DMS79 (cell line): ENCODE measurements at places on chromosomes 2 and 18.

DNA sequence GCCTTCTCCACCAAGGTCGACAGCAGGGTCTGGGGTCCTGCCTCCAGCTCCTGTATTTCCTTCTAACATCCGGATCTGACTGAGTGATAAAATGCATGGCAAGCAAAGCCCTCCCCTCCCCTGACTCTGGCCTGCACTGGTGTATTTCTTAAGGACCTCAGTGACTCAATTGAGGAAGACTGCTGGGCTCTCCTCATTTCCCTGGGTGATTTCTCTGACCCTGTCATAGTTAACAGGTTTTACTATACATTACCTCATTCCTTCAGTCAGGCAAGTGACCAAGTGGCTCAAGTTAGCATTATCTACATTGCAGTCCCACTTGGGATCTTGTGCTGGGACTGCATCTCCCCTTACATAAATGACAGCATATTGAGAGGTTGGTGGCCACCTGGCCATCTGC lies 38.8 kb upstream of the CCBE1 start:
- DNase-seq: no peak

DNA sequence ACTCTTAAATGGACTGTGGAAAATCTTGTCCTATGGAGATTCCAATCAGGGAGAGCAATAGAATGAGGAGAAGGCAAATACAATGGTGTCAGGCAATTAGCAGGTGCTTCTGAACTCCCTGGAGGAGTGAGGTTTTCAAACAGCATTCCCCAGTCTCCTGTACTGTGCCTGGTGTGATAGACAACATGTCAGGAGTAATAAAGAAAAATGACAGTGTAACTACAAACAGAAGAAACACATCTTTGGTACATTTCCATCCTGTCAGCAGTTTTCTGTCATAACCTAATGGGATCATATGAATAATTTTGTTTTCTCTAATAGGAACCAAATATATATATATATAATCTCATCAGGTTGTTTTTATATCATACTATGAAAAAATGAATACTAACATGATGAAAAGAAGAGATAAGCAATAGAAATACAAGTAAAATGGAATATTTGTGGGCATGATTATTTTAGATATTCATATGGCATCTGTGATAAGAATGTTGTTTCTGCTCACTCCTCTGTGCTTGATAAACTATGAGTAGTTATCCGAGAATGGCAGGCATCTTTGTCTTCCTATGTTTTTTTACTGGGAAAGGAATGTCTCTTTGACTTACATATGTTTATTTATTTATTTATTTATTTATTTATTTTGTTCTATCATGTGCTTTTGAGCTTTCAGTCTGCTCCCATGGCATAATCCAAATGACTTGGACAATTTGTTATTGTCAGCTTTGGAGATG lies 441.7 kb downstream of the TXNL1 start:
- DNase-seq: no peak

- no peak for DNase-seq
Measured at GRCh38 chr2:225006730-225007129, 35.5 kb downstream of the DOCK10 start.

DNA sequence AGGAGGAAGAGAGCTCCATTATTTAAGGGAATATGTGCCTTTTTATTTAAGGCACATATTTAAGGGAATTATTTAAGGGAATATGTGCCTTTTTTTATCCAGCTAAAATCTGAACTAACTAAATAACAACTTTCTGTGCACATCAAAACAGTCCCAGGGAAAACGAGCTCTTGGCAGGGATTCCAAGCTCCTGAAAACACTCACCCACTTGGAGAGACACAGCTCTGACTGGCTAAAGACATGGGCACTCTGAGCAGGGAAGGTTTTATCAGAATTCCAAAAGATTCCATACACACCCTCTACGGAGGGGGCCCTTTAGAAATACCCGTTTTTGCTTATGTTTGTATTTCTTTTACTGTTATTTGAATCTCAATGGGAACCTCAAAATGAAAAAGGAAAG lies 181.0 kb downstream of the ZNF516 start:
- no peak for DNase-seq

DNA sequence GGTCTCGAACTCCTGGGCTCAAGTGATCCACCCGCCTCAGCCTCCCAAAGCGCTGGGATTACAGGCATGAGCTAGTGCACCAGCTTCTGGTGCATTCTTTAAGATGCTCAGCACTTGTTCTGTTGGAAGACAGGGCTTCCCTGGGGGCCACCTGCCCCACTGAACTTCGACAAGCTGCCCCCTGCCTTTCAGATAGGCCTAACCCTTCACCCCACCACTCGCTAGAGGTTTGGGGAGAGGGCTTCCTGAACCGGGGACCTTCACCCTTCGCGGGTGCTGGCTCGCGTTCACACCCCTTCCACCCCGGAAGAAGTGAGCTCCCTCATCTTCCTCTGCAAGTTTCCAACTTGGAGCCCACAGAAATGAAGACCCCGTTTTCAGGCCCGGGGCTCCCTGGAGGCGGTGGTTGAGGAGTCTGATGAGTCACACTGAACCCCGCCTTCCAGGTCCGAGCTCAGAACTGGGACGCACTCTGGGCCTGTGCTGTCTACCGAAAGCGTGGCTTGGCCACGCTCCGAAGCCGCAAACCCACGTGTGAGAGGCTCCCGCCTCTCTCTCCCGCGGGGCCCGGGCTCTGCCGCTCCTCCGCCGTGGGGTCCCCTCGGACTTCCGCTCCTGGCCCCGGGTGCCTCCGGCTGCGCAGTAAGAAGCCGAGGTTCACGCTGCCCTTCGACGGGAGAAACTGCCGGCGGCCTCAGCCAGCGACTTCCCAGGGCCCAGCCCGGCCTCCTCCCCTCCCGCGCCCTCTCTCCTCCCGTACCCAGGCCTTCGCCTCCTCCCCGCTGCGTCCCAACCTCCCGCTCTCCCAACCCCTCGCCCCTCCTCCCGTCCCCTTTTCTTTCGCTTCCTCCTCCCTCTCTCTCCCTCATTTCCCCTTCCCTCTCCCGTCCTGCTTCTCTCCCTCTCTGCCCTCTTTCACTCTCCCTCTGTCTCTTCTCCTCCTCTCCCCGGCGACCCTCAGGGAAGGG lies 47.5 kb upstream of the SP3 start:
- DNase-seq: no peak

- no peak for DNase-seq
Measured at GRCh38 chr18:10604182-10604581, 78.4 kb downstream of the NAPG start.

GRCh38 chr2:16176971-16177480 lies 236.7 kb downstream of the MYCN start:
- DNase-seq: no peak

DNA sequence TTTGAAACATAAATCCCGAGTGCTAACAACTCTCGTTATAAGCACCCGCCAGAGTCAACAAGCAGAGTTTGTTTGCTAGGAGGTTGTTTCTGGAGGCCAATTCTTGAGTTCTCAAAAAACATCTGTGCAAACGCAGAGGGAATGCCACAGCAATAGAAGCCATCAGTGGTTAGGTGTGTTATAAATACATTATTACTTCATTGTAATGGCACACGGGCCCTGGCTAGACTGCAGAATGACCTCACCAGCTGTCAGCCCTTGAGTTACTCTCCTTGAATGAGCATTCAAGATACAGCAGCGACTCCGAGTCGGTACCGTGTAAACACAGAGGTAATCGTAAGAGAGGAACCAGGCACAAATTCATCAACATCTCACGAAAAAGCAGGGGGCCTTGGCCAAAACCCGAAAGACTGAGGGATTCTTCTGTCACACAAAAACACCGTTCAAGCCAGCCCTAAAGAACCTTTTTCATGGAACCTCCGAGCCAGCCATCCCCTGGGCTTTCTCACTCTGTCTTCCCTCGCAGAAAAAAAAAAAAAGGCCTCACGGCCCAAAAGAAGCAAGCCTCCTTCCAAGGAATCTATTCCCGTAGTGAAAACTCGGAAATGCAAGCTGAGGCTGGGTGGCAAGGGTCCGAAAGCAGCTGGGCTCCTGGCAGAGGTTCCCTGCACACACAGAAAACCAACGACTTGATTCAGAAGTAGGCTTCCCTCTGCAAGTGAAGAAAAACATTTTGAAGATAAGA lies 133.7 kb upstream of the MEIS1 start:
- DNase-seq: peak; percentile 96

- DNase-seq: no peak
Measured at GRCh38 chr2:8307606-8308180, 374.2 kb upstream of the ID2 start.

DNA sequence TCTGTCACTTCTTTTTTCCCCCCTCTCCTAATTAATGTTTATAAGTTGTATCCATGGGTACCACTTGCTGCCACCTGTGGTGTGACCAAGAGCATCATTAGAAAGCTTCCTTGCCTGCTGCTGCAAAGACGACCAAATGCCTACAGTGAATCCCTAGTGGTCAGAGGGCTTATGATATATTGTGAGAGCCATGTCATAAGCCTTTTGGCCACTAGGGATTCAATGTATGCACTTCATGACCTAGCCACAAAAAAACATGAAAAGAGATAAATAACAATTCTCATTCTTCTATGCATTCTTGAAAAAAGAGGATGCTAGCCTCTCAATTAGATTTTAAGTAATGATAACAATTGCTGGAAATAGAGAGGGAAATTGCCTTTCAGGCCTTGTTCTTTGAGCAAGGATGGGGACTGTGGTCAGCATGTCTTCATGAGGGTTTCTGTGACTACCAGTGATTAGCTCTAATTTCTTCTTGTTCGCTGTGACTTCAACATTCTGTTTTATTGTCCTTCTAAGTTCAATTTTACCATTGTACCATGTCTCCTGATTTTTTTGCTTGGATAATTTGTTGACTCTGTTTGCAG lies 435.3 kb downstream of the TGIF1 start:
- DNase-seq: no peak

- DNase-seq: no peak
Measured at GRCh38 chr2:168565112-168565511, 109.0 kb downstream of the CERS6 start.

DNA sequence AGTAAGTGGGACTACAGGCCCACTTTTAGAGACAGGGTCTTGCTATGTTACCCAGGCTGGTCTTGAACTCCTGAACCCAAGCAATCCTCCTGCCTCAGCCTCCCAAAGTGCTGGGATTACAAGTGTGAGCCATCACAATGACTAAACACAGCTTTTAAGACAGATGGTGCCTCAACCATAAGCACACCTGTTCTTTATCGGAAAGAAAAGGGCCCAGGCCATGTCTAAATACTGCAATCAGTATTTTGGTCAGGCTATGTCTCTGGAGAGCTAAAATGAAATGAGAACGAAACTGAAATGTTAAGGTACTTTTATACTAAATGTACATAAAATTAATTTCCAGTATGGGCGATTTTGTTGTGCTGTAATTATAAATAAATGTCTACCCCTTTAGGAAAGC lies 69.5 kb upstream of the SPTBN1 start:
- no peak for DNase-seq

- no peak for DNase-seq
Measured at GRCh38 chr2:233852056-233852455, 2.3 kb downstream of the HJURP start.

DNA sequence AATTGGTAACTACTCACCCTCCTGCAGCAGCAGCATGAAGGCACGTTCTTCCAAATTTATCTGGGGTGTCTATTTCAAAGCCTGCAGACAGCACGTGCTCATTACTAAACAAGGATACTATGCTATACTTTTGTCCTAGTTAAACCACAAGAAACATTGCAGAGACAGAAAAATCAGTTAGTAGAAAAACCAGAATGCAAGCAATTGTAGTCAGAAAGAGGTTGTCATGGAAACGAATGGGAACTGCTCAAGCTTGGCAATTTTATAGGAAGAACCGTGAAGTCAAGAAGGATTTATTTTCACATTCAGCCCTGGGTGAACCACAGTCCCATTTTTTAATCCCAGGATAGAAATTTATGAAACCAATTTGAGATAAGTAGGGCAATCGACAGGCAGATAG lies 162.2 kb upstream of the PGAP1 start:
- DNase-seq: peak; percentile 10

- peak; percentile 31 for DNase-seq
Measured at GRCh38 chr2:157777427-157777826, 98.7 kb downstream of the ACVR1 start.

GRCh38 chr18:11820697-11821096 lies 30.5 kb upstream of the CHMP1B start:
- DNase-seq: no peak

DNA sequence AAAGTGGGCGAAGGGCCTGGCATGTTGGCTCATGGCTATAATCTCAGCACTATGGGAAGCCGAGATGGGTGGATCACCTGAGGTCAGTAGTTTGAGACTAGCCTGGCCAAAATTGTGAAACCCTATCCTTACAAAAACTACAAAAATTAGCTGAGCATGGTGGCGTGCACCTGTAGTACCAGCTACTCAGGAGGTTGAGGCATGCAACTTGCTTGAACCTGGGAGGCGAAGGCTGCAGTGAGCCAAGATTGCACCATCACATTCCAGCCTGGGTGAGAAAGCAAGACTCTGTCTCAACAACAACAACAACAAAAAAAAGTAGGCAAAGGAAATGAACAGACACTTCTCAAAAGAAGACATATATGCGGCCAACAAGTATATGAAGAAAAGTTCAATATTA lies 196.5 kb downstream of the RAB3GAP1 start:
- no peak for DNase-seq

DNA sequence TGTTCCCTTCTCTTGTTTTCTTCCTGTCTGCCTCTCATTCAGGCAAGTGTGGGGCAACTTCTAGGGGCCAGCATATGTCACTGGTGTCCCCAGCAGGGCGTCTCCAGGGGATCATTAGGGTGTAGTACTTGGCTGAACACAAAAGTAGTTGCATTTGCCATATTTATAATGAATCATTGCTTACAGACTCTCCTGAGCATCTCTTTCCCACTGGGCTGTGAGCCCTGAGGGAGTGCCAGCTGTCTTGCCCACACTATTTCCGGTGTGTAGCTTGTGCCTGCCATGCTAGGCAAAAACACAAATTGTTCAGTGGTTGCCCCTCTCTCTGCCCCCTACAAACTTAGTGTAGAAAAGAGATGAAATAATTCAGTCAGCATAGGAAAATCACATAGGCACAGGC lies 40.8 kb upstream of the SCLY start:
- no peak for DNase-seq

DNA sequence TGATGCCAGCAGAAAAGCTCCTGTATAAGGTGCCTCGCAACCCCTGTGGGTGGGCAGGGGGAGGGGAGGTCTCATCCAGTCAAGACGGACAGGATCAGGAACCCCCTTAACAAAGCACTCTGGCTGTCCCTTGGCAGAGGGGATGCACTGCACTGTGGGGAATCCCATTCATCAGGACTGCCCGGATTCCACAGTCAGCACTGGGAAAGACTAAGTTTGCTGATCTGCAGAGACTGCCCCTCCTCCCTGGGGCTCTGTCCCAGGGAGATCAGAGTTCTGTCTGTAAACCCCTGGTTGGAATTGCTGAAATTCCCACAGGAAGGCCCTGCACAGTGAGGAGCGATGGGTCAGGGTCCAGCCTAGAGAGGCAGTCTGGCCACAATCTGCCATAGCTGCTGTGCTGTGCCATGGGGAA lies 149.5 kb upstream of the RBBP8 start:
- no peak for DNase-seq

DNA sequence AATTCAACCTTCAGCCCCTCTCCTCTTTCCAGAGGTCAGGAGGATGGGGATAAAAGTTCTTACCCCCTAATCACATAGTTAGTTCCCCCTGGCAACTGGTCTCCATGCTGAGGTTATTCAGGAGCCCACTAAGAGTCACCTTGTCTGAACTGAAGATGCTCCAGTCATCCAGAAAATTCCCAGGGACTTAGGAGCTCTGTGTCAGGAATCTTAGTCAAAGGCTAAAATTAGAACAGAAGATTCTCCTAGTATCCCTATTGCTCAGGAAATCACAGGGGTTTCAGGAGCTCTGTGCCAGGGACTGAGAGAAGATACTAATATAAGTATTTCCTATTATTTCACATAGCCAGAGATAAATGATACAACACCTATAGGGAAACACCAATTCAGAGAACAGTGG lies 37.3 kb upstream of the LONRF2 start:
- DNase-seq: no peak

- DNase-seq: no peak
Measured at GRCh38 chr2:15642011-15642814, 50.5 kb downstream of the DDX1 start.
